Renal pelvis (tissue), 12 donors: ENCODE measurements at places on chromosomes 11 and 22. TPM values are rescaled to one million over a fixed set of nuclear protein-coding genes. Genes with fewer than 3 reads are reported as not detected.

C22orf31 gene
- 0.76 TPM for polyA plus RNA-seq

EHF gene
- 32.7 TPM for polyA plus RNA-seq

- DNase-seq, result no peak
Observed at GRCh38 chr11:123518496-123519054, 88.5 kb downstream of the GRAMD1B start.

DNA sequence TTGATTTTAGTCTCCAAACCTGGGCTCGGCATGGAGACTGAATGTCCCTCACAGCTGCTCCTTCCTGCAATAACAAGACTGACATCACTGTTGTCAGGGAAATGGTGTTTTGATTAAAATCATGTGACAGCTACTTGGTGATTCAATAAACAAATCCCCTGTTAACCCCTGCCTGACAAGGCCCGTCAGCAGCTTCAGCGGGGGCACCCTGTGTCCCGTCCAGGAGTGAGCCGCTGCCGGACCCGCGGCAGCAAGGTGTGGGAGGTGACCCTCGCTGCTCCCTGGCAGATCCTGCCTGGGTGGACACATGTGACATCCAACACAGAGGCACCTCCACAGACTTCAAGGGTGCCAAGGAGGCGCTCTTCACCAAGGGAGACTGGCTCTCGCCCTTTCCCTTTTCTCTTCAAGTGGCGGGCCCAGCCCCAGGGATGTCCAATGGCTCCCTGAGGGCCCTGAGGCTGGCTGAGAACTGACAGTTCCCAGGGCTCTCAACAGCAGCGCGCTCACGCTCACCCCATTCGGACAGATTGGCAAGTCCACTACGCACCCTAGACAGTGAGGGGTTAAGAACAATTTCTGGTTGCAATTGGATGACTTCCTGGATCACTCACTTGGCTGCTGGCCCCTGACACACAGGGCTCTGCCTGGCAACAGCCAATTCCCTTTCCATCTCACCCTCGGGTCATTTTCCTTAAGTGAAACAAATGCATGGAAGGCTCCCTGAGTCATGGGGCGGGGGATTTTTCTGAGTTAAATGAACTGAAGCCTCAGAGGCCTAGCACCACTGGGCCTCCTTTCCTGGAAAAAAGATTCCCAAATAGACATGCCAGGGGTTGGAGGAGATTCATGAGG is 30.7 kb downstream of the PPP2R1B start:
- peak; percentile 92 for DNase-seq

GRM5 gene
- 0.21 TPM for polyA plus RNA-seq

DNA sequence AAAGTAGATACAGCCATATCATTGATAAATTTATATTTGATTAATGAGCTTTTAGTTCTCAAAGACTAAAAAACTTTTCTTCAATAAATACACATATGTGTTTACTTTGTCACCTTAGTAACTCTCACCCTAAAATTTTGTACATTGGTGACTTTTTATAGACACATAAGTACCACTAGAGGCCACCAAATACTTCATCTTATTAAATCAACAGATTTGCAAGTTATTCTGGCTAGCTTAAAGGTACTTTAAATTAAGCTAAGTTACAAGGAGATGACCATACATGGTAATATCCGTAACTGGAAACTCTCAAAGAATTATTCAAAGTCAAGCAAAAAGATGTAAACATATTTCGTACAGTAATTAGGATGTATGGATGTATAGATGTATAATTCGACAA is 112.2 kb downstream of the SBF2 start:
- DNase-seq, result peak; percentile 31
